Upper lobe of left lung (tissue), 6 donors: ENCODE measurements at places on chromosomes 11 and 22. TPM values are rescaled to one million over a fixed set of nuclear protein-coding genes. Genes with fewer than 3 reads are reported as not detected.

GRCh38 chr11:102384419-102385079, 37.5 kb downstream of the BIRC2 start:
- peak; percentile 49 for DNase-seq

GRCh38 chr11:19441288-19441687, 200.5 kb upstream of the E2F8 start:
- no peak for DNase-seq

DNA sequence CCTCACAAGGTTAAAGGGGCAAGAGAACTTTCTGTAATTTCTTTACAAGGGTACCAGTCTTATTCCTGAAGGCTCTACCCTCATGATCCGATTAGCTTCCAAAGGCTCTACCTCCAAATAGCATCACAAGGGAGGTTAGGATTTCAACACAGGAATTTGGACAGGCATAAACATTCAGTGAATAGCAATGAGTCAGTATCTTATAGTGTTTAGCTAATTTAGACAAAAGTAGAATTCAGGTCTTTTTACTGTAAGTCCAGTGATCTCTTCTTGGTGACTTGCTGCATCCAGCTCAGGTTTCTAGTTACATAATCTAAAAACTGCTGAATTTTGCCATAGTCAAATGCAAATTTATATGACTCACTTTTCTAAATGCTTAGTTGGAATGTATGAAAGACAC, 1995.6 kb upstream of the RAG2 start:
- DNase-seq, result no peak

- DNase-seq, result no peak
Observed at GRCh38 chr11:78800756-78801155, 226.1 kb upstream of the NARS2 start.

DNA sequence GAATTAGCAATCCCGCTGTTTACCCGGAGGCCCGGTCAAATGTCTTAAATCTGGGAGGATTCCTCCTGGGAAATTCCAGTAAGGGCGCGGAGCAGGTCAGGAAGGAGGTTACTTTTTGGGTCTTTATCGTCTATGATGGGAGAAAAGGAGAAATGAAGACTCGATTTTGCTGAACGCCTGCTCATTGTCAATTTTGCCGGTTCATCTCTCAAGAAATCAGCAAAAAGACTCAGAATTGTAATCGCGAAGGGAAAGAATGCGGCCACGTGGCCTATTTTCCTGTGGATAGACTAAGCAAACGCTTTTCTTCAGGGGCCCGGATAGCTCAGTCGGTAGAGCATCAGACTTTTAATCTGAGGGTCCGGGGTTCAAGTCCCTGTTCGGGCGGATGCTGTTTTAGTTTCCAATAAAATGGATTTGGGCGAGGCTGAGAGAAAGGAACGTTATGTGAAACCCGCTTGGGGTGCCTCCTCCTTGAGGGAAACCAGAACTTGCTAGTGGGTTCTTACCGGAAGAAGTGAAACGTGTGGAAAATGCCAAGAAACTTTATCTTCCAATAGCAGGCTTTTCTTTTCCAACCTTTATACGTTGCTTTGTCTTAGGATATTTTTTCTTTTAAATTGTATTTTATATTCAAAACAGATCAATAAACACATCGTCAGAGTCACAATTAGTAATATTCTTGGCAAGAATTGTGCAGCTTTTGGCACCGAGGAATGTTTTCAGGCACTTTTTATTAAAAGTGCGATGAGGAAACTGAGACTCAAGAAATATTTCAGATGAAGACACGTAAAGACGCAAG, 45.0 kb downstream of the OR4D9 start:
- no peak for DNase-seq

- no peak for DNase-seq
Observed at GRCh38 chr11:64597671-64598101, 6.7 kb downstream of the SLC22A12 start.

Gene DEPDC7
- 1.0 TPM for total RNA-seq

GRCh38 chr22:46053563-46054090, 76.7 kb upstream of the WNT7B start:
- DNase-seq, result peak; percentile 95

DNA sequence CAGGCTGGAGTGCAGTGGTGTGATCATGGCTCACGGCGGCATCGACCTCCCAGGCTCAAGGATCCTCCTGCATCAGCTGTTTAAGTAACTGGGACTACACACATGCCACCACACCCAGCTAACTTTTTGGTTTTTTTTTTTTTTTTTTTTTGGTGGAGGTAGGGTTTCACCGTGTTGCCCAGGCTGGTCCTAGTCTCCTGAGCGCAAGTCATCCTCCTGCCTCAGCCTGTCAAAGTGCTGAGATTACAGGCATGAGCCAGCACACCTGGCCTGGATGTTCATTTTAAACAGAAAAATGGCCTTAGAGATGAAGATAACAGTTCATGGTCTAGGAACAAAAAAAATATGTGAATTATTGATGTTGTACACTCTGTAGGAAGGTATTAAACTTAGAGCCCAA, 13.6 kb upstream of the SLC25A18 start:
- DNase-seq, result no peak

DNA sequence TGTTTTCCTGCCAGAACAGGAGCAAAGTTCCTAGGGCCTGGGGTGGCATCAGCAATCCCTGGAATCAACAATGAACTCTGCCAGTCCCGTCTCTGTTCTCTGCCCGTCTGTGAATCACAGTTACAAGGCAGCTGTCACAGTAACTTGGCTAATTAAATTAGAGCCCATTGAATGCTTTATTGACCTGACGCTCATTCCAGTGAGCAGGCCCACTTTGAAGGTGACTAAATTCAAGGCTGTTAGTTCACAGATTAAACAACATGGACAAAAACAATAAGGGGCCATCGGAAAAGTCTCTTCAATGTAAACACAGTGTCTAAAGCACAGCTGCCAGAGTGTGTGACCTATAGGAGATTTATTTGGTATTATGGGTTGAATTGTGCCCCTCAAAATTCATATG, 17.7 kb upstream of the TMPRSS5 start:
- DNase-seq, result no peak

- no peak for DNase-seq
Observed at GRCh38 chr11:22432291-22433093, 94.3 kb downstream of the SLC17A6 start.

GRCh38 chr11:66020212-66020611, 6.1 kb downstream of the CATSPER1 start:
- no peak for DNase-seq

- no peak for DNase-seq
Observed at GRCh38 chr11:58923300-58923788, 15.9 kb upstream of the GLYATL1 start.

Gene LMO1
- not detected for total RNA-seq

Gene IMMP1L
- total RNA-seq, result 2.9 TPM

- DNase-seq, result no peak
Observed at GRCh38 chr22:32776397-32776796, 25.1 kb upstream of the TIMP3 start.

Gene SPINDOC
- total RNA-seq, result 17.8 TPM

Gene SLN
- total RNA-seq, result not detected

GRCh38 chr11:917426-917825, 6.8 kb upstream of the CHID1 start:
- DNase-seq, result no peak

DNA sequence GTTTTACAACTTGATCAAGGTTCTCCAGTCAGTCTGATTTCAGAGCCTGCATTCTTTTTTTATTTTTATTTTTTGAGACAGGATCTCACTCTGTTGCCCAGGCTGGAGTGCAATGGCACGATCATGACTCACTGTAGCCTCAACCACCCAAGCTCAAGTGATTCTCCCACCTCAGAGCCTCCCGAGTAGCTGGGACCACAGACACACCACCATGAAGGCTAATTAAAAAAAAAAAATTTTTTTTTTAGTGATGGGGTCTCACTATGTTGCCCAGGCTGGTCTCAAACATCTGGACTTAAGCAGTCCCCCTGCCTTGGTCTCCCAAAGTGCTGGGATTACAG, 117.2 kb upstream of the NAV2 start:
- no peak for DNase-seq

- no peak for DNase-seq
Observed at GRCh38 chr11:60842668-60843600, 1.0 kb downstream of the CCDC86 start.

Gene SCGB1D2
- not detected for total RNA-seq

DNA sequence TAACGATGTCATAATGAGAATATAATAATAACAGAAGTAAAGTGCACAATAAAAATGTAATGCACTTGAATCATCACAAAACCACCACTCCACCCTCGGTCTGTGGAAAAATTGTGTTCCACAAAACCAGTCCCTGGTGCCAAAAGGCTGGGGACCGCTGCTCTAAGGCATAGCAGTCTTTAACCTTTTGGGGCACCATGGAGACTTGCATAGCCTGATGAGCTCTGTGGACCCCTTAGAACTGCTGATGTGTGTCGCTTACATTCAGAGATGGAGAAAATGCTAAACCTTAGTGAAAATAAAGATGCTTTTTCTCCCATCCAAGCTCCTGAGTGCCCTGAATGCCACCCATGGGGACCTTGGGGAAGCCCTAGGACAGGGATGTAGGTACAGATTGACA, 87.6 kb upstream of the SEPTIN5 start:
- DNase-seq, result peak; percentile 8

DNA sequence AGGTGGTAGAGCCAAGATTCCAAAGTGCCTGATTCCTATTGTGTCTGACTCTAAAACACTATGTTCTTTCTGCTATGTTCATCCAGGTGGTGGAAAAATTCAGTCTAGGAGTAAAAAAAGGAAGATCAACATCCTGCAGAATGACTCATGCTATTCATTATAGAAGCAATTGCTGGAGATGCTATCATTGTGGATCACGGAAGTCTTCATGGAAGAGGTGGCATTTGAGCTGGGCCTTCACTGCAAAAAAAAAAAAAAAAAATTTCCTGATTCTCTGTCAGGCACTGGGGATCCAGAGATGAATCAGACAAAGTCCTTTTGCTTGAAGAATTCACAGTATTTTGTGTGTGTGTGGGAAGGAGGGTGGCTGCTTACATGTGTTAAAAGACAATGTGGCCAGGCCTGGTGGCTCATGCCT, 1.4 kb upstream of the UVRAG start:
- DNase-seq, result no peak

DNA sequence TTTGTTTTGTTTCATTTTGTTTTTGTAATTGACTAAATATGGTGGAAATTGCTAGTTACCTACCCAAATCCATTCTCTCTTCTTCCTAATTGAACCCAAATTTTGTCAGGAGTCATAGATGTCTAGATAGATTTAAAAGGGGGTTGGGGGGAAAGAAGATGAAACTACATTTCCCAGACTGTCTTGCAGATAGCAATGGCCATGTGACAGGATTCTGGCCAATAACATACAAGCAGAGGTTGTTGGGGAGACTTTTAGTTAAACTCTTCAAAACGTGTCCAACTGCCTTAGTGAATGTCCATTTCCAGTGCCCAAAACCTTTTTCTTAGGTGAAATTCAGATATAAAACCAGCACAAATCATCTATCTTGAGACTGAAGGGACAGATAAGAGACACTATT, 583.9 kb upstream of the API5 start:
- DNase-seq, result no peak

Gene FAM181B
- total RNA-seq, result not detected

Gene SYT12
- not detected for total RNA-seq

- DNase-seq, result no peak
Observed at GRCh38 chr11:9858218-9858617, 194.3 kb downstream of the SWAP70 start.

DNA sequence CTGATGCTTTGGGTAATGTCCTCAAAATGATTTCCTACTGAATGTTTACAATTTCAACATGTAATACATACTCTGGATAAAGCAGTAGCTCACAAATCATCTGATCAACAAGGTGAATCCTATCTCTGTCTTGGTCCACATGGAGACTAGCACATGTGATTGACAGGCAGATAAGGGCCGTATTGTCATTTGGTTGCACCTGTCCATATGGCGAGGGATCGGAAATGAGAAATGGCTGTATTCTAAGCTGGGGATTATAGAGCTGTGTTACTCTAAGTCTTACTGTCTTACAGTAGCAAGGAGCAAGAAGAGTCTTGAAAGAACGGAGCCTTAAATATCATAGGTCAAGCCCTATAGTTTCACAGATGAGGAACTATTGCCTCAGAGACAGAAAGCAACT, 55.7 kb downstream of the APIP start:
- no peak for DNase-seq

DNA sequence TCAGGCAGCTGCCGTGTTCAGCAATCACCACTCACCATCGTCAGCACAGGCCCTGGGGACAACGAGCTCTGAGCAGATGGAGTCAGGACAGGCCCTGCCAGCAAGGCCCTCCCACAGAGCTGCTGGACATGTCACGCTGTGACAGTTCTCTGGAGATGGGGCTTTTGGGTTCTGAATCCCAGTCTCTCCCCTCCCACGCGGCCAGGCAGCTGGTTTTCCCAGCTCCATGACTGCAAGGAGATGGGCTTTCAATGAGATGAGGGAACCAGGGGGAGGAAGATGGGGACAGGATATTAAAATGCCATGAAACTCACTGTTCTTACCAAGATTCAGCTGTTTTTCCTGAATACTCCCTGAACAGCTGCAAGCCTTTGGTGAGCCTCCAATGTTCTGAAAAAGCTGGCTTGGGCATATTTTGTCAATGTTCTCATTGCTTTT, 305.9 kb downstream of the BRD1 start:
- DNase-seq, result no peak

GRCh38 chr11:122977470-122978298, 4.0 kb downstream of the BSX start:
- DNase-seq, result peak; percentile 79

- DNase-seq, result no peak
Observed at GRCh38 chr11:44777209-44778194, 50.7 kb downstream of the TSPAN18 start.

DNA sequence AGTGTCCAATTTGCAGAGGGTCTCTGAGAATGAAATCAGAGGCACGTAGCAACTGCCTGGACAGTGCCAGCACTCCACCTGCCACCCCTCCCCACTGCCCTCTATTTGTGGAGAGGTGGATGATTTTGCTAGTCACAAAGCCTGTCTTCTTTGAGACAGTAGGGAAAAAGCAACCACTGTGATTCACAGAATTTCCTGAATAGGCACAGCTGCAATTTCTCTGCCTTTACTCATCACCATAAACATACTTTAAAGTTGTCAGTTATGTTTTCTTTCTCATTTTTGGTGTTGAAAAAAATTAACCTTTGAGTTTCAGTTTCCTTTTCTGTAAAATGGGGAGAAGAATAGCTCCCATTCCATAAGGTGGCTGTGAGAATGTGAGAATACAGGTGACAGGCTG, 134.3 kb downstream of the TEAD1 start:
- no peak for DNase-seq

GRCh38 chr11:84164728-84165127, 878.6 kb upstream of the CCDC90B start:
- no peak for DNase-seq

Gene GRIK4
- total RNA-seq, result 3.8 TPM

DNA sequence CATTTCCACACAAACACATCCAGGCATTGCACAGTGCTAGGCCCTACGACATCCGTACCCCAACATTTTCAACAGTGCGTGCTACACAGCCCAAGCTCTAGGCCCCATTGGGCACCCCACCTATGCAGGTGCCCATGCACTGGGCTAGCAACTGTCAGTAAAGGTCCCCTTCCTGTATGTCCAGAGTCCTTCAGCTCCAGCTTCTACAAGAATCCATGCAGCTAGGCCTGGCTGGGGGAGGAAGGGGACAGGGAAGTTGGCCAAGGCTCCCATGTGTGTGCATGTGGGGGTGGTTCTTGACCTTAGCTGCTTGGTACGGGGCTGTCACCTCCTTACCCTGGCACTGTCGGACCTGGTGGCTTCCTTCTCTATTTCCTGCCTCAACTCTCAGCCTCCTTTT, 1.3 kb downstream of the B3GAT1 start:
- no peak for DNase-seq
